SJSA1 (cell line): ENCODE measurements at places on chromosomes 11 and 22. TPM values are rescaled to one million over a fixed set of nuclear protein-coding genes. Genes with fewer than 3 reads are reported as not detected.

DNA sequence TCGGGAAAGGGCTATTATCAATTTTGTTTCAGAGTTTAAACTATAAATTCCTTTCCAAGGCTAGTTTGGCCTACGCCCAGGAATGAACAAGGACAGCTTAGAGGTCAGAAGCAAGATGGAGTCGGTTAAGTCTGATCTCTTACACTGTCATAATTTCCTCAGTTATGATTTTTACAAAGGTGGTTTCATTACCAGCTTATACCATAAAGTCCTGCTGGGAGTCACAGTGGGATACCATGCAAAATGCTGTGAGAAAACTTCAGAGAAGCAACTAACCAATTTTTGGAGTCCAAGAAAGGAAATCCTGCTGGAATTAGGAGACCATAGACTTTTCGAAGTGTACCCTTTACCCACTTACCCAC lies 17.4 kb upstream of the ZC3H12C start:
- no peak for DNase-seq

GRCh38 chr11:130340671-130341319 lies 26.1 kb upstream of the ZBTB44 start:
- no peak for DNase-seq

DNA sequence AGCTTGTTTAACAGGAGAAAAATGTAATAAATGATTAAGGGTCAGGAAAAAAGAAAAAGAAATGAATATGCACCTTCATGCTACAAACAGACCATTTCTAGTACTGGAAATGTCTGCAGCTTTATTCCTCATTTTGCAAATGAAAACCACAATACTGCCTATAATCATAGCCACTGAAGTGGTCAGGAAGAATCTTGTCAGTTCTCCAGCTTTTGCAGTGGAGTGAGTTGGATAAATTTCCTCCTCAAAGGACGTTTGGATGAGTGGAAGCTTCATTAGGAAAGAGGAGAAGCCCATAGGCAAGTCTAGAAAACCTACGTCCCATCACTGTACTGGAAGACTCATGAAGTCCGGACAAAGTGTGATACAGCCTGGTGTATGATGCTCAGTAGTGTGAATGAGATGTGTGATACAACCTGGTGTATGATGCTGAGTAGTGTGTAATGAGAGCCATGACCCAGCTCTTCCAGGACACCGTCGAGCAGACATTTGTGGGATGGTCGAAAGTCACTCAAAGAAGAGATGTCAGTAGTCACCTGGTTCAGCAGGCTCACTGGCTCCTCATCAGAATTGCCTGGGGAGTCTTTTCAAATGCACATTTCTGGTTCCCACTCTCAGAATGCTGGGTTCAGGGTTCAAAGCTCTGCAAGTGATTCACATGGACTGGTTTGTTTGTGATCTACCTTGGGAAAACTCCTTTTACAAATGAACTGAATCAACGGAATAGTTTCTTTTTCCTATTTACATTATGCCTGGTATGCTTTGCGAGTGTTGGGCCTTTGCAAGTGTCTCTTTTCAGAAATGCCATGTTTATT lies 101.3 kb downstream of the PDHX start:
- no peak for DNase-seq

DNA sequence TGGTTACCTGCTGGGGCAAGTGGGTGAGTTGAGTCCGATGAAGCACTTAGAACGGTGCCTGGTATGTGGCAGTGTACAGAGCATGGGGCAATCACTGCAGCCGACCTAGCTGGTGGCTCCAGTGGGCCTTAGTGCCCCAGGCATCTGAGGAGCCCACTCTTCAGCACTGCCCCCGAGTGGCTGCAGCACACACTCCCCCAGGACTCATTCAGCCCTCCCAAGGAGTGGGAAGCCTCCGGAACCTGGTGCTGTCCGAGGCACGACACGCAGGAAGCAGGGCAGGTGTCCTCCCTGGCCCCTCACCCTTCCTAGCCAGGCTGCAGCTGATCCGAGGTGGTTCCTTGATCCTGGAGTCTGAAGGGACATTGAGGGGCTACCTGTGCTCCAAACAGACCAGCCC lies 42.4 kb upstream of the PRODH start:
- no peak for DNase-seq

- DNase-seq, result no peak
These were observed 66.6 kb downstream of the MED15 start for GRCh38 chr22:20573833-20574615.

The BIRC3 gene
- total RNA-seq, result 0.68 and 5.3 TPM in 2 replicates

The C11orf91 gene
- not detected in 2 replicates for total RNA-seq

The SEPTIN3 gene
- total RNA-seq, result not detected in 2 replicates

The RTN4RL2 gene
- not detected in 2 replicates for total RNA-seq
